A549 treated with ZK216348 at 1 μM for 4 hours (cell line): ENCODE measurements at places on chromosomes 13 and 19. TPM values are rescaled to one million over a fixed set of nuclear protein-coding genes. Genes with fewer than 3 reads are reported as not detected.

ZNF560 gene
- total RNA-seq, result not detected in 5 replicates

KLF1 gene
- total RNA-seq, result not detected in 5 replicates

CRB3 gene
- 2.2 to 6.3 TPM (median 5.2 TPM) in 5 replicates for total RNA-seq

PLPP2 gene
- total RNA-seq, result 57.5 to 116 TPM (median 106 TPM) in 5 replicates

PSG2 gene
- total RNA-seq, result not detected in 5 replicates

CBARP gene
- total RNA-seq, result 2.3 to 6.0 TPM (median 4.7 TPM) in 5 replicates

MED29 gene
- 57.7 to 76.7 TPM (median 68.7 TPM) in 5 replicates for total RNA-seq

CYP4F22 gene
- total RNA-seq, result 0.09 to 0.21 TPM (median 0.13 TPM) in 4 of 5 replicates, not detected in the other

GRIN2D gene
- 4.4 to 12.0 TPM (median 10.2 TPM) in 5 replicates for total RNA-seq

GNG7 gene
- 0.04 to 0.12 TPM (median 0.06 TPM) in 5 replicates for total RNA-seq

NRTN gene
- total RNA-seq, result 0.78 to 1.6 TPM (median 0.81 TPM) in 4 of 5 replicates, not detected in the other

DHDH gene
- total RNA-seq, result 1.0 to 2.3 TPM (median 1.9 TPM) in 5 replicates

ZNF578 gene
- not detected in 5 replicates for total RNA-seq

KIR3DL1 gene
- total RNA-seq, result not detected in 5 replicates

ADGRE2 gene
- total RNA-seq, result 0.53 to 1.4 TPM (median 0.99 TPM) in 5 replicates

CPB2 gene
- total RNA-seq, result 0.08 to 0.15 TPM in 2 of 5 replicates, not detected in the others

CFD gene
- total RNA-seq, result 5.8 to 25.7 TPM (median 20.6 TPM) in 5 replicates

CLDND2 gene
- total RNA-seq, result 6.6 to 12.6 TPM (median 10.5 TPM) in 5 replicates

F10 gene
- total RNA-seq, result not detected in 5 replicates

PRR22 gene
- total RNA-seq, result 1.2 to 2.7 TPM (median 2.5 TPM) in 5 replicates

ZNF558 gene
- total RNA-seq, result 5.0 to 8.2 TPM (median 7.7 TPM) in 5 replicates

MED4 gene
- total RNA-seq, result 27.9 to 59.5 TPM (median 35.7 TPM) in 5 replicates

ASF1B gene
- 24.7 to 33.8 TPM (median 33.5 TPM) in 5 replicates for total RNA-seq

EFNB2 gene
- total RNA-seq, result 3.4 to 4.5 TPM (median 4.0 TPM) in 5 replicates

SIGLEC12 gene
- not detected in 5 replicates for total RNA-seq

ARHGAP45 gene
- total RNA-seq, result 1.5 to 4.0 TPM (median 3.6 TPM) in 5 replicates

DMWD gene
- total RNA-seq, result 14.9 to 44.2 TPM (median 40.3 TPM) in 5 replicates

DCT gene
- total RNA-seq, result not detected in 5 replicates

NLRP5 gene
- not detected in 5 replicates for total RNA-seq

CEACAM20 gene
- total RNA-seq, result 0.09 to 0.11 TPM in 2 of 5 replicates, not detected in the others

KIR2DL1 gene
- total RNA-seq, result not detected in 5 replicates

DZIP1 gene
- total RNA-seq, result 9.0 to 18.8 TPM (median 14.1 TPM) in 5 replicates

SLITRK5 gene
- total RNA-seq, result 0.47 to 0.60 TPM (median 0.55 TPM) in 5 replicates

DIRAS1 gene
- total RNA-seq, result 3.2 to 5.1 TPM (median 4.2 TPM) in 5 replicates

EXOC3L2 gene
- 1.0 to 2.0 TPM (median 2.0 TPM) in 5 replicates for total RNA-seq

AMER2 gene
- not detected in 5 replicates for total RNA-seq

CGB2 gene
- 0.41 to 0.94 TPM in 2 of 5 replicates, not detected in the others for total RNA-seq

ABCA7 gene
- 6.2 to 17.5 TPM (median 12.9 TPM) in 5 replicates for total RNA-seq

PTH2 gene
- not detected in 5 replicates for total RNA-seq

MYO16 gene
- 0.08 to 0.09 TPM in 2 of 5 replicates, not detected in the others for total RNA-seq

ZNF177 gene
- 0.30 to 0.74 TPM (median 0.62 TPM) in 5 replicates for total RNA-seq

FOXA3 gene
- 0.35 to 0.93 TPM (median 0.72 TPM) in 5 replicates for total RNA-seq

LENG9 gene
- total RNA-seq, result 3.0 to 8.6 TPM (median 7.8 TPM) in 5 replicates

SPACA4 gene
- not detected in 5 replicates for total RNA-seq

CCDC169 gene
- total RNA-seq, result 0.28 to 0.74 TPM (median 0.35 TPM) in 5 replicates

ZIK1 gene
- not detected in 5 replicates for total RNA-seq

CEACAM4 gene
- not detected in 5 replicates for total RNA-seq

PEX11G gene
- 1.6 to 2.7 TPM (median 2.1 TPM) in 5 replicates for total RNA-seq

GZMM gene
- total RNA-seq, result 0.28 to 0.63 TPM (median 0.43 TPM) in 4 of 5 replicates, not detected in the other

APOC4 gene
- total RNA-seq, result not detected in 5 replicates

BSG gene
- total RNA-seq, result 506 to 741 TPM (median 712 TPM) in 5 replicates

EDNRB gene
- not detected in 5 replicates for total RNA-seq

CEACAM8 gene
- not detected in 5 replicates for total RNA-seq

CCL25 gene
- not detected in 5 replicates for total RNA-seq

CLIP3 gene
- 0.53 to 0.99 TPM (median 0.90 TPM) in 5 replicates for total RNA-seq

KCNRG gene
- total RNA-seq, result 0.41 to 1.0 TPM (median 0.59 TPM) in 5 replicates

B3GLCT gene
- total RNA-seq, result 3.7 to 5.9 TPM (median 5.0 TPM) in 5 replicates

CDC42EP5 gene
- 0.18 to 0.31 TPM in 2 of 5 replicates, not detected in the others for total RNA-seq

NUFIP1 gene
- total RNA-seq, result 5.0 to 7.5 TPM (median 6.0 TPM) in 5 replicates

LYPD5 gene
- 0.09 to 0.50 TPM (median 0.38 TPM) in 5 replicates for total RNA-seq
